ENCODE measurements at places on chromosomes 2 and 18. TPM values are rescaled to one million over a fixed set of nuclear protein-coding genes. Genes with fewer than 3 reads are reported as not detected.

DNA sequence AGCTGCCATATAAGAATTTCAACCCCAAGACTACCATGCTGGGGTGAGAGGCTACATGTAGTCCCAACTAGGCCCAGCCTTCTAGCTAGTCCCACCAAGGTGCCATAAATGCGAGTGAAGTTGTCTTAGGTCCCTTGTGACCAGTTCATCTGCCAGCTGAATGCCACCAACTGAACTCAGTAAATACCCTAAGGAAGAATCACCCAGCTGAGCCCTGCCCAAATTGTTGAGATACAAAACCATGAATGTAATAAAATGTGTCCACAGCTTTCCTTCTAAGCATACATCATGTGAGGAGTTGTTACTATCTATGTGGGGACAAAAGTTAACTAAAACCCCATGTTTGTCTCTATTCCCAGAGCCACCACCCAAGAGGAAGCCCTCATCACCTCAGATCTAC, 70.3 kb downstream of the THADA start:
- no peaks in the 10 kb centered on the region for H3K36me3 ChIP-seq
- H3K4me1 ChIP-seq, result peaks cover 4% of the 10 kb centered on the region
- no peaks in the 10 kb centered on the region for H3K27me3 ChIP-seq
- DNase-seq, result no peak
- H3K27ac ChIP-seq, result no peak overlapping the region

Gene CYP26B1
- total RNA-seq, result 9.7 TPM

GRCh38 chr2:200042944-200043343, 87.6 kb downstream of the MAIP1 start:
- DNase-seq, result no peak
- no peaks in the 10 kb centered on the region for H3K27me3 ChIP-seq
- H3K4me3 ChIP-seq, result no peak overlapping the region
- H3K36me3 ChIP-seq, result peaks cover 17% of the 10 kb centered on the region
- H3K4me1 ChIP-seq, result peaks cover 4% of the 10 kb centered on the region

- H3K36me3 ChIP-seq, result peaks cover 8% of the 10 kb centered on the region
- no peak overlapping the region for H3K4me3 ChIP-seq
- H3K27me3 ChIP-seq, result no peaks in the 10 kb centered on the region
- H3K4me1 ChIP-seq, result no peaks in the 10 kb centered on the region
Observed at GRCh38 chr2:37630776-37631175, 40.7 kb downstream of the CDC42EP3 start.

GRCh38 chr18:65876310-65876709, 125.5 kb downstream of the CDH7 start:
- no peak overlapping the region for H3K4me3 ChIP-seq
- no peak overlapping the region for H3K27ac ChIP-seq
- DNase-seq, result no peak
- no peaks in the 10 kb centered on the region for H3K27me3 ChIP-seq
